Osteocyte (in vitro differentiated cells): ENCODE measurements at places on chromosomes 2 and 18. TPM values are rescaled to one million over a fixed set of nuclear protein-coding genes. Genes with fewer than 3 reads are reported as not detected.

DNA sequence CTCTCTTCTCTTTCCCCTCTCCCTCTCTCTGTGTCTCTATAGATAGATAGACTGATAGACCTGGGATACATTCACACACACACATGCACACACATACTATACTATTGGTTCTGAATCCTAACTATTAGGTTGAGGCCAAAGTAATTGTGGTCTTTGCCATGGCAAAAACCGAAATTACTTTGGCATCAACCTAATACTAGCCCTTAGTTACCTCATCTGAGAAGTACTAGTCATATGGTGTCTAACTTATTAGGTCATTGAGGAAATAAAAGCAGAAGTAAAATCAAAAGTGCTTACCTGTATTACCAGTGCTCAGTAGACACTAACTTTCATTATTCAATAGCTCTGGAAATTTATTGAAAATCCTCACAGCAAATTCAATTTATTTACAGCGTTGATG is 451.5 kb downstream of the EPHA4 start:
- DNase-seq: no peak

The CNDP1 gene
- total RNA-seq: not detected in 2 replicates

DNA sequence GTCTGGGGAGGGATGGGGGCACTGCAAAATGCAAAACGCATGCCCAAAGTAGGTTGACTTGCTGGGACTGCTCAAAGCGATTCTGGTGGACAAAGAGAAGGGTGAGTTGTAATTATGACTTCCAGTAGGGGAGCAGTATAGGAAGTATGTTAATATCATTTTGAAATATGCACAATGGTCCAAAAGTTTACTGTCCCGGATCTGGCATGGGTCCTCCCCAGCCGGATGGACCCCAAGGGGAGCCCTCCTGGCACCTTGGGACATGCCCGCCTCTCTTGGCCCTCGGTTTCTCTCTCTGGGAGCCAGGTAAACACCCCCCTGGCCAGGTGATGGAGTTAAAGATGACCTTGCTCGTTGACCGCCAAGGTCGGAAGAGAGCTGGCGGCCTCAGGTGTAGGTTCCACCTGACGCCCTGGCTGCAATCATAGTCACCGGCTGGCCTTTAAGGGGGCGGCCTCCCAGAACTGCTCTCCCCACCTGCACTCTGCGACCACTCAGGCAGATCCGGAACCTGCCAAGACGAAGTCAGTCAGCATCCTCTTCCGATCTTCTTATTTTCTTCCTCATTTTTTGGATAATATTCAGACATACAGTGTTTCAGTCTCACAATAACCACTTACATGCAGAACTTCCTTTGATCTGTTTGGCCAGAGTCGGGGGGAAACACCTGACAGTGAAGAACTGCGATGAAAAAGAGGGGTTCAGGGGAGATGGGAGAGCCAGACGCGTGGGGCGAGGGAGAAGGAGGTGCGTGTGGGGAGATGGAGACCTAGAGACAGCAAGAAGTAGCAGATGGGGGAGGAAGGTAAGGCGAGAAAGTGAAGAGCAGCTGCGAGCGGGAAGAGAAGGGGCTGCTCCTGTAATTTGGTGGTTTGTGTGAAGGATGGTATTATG is 148.3 kb downstream of the MEIS1 start:
- DNase-seq: no peak

- no peak for DNase-seq
These were observed 14.2 kb upstream of the TUBB6 start for GRCh38 chr18:12293831-12294230.

DNA sequence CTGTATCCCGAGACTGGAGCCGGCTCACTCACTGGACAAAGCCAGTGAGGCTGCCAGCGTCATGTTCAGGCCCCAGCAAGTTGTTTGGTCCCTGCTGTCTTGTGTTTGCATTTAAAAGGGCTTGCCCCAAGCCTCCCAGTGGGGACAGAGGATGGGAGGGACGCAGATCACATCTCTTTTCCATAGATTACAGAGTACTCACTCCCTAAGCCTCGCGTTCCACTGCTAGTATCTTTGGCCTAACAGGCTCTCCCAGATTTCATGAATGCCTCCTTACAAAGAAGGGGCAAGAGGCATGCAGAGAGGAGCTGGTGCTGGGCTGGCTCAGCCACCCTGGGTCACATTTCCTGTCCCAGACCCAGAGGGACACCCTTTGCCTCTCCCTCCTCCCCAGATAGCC is 59.1 kb downstream of the CMPK2 start:
- DNase-seq: no peak

The PROM2 gene
- 1.3 and 1.6 TPM in 2 replicates for total RNA-seq

The MCM6 gene
- total RNA-seq: 26.2 and 28.3 TPM in 2 replicates

The FLACC1 gene
- 1.6 and 2.1 TPM in 2 replicates for total RNA-seq

DNA sequence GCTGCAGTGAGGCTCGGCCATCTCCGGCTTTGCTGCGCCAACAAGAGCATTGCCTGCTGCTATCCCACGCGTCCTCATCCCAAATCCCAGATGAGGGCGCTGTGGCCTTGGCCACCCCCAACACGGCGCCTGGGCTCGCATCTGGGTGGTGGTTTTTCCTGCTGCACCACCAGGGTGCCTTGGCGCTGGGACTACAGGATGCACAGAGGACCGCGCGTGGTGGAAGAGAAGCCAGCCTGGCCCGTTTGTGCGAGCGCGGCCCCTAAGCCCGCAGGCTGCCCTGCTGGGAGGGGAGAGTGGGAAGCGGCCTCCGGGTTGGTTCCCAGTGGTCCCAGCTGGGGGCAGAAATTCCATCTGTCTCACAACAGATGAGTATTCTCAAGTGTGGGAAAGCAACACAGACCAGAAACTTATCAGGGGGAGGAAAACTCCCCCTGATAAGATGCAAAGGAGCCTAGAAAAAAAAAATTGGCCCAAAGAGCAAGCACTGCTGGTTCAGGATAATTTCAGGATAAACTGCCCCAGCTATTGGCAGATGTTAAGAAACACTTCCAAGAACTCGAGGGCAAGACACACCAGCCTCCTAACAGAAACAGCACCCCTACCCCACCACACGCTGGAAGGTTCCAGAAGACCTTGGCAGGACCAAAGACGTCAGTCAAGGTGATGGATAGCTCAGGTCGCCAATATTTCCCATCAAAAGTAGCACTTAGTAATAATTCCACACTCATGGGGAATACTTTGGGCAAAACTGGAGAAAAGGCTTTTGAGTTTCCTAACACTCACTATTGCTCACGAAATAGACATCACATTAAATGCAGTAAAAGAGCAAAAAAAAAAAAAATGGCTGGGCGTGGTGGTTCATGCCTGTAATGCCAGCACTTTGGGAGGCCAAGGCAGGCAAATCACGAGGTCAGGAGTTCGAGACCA is 152.1 kb downstream of the PXDN start:
- DNase-seq: peak; percentile 90

GRCh38 chr2:3442185-3442584 is 62.7 kb downstream of the TRAPPC12 start:
- DNase-seq: no peak

- no peak for DNase-seq
These were observed 40.6 kb upstream of the FN1 start for GRCh38 chr2:215476424-215476823.

GRCh38 chr2:98556344-98557033 is 51.8 kb downstream of the COA5 start:
- no peak for DNase-seq

GRCh38 chr2:215711471-215712034 is 275.7 kb upstream of the FN1 start:
- DNase-seq: no peak

DNA sequence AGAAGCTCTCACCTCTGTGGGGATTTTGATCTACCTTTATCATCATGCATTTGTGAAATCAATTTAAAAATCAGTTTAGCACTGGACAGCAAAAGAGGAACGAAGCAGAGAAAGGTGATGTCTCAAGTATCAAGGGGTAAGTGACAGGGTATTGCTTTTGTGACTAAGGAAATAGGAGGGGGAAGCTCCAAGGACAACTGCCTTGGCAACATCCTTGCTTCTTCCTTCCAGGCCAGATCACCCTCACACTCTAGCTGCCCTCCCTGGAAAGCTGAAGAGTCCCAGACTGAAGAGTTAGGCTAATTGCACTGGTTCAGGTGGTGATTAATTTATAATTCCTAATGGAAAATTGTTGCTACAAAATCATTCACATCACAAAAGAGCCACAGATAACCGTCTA is 859.1 kb upstream of the ACVR2A start:
- DNase-seq: no peak

DNA sequence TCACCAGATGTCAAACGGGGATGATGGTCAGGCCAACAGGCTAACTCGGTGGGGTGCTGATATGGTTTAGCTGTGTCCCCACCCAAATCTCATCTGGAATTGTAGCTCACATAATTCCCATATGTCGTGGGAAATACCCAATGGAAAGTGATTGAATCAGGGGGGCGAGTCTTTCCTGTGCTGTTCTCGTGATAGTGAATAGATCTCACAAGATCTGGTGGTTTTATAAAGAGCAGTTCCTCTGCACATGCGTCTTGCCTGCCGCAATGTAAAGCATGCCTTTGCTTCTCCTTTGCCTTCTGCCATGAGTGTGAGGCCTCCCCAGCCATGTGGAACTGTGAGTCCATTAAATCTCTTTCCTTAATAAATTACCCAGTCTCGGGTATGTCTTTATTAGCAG is 74.4 kb upstream of the YWHAQ start:
- DNase-seq: no peak

The CEP68 gene
- 20.7 and 22.4 TPM in 2 replicates for total RNA-seq

DNA sequence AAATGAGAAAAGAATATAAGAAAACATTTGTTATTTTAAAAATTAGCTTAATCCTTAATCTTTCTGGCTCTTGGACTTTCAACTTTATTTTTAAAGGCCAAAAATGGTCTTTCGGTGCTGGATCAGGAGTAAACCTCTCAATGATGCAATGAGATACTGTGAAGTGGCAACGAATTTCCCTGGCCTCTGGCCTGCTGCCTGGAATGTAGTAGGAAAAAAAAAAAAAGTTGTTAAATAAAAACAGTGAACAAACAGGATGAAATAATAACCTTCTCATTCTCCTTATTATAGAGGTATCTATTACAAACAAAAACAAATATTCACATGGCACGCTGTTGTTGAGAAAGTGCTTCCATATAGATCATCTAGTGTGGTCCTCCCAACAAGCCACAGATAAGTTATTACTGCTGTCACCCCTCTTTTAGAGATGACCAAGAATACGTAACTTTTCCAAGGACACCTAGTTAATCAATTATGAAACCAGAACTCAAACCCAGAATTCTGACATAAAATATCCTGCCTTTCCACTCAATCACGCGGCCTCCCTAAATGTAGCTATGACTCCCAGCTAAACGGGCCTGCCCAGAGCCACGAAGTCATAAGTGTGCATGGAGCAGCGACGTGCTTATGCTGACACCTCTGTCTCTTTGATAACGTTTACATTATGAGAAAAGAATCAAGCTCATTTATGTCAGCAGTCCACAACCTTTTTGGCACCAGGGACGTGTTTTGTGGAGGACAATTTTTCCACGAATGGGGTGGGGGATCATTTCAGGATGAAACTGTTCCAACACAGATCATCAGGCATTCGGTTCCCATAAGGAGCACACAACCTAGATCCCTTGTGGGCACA is 170.9 kb downstream of the BCL2 start:
- DNase-seq: no peak

The TDRD15 gene
- not detected in 2 replicates for total RNA-seq

The SLC16A14 gene
- 18.9 and 21.6 TPM in 2 replicates for total RNA-seq

DNA sequence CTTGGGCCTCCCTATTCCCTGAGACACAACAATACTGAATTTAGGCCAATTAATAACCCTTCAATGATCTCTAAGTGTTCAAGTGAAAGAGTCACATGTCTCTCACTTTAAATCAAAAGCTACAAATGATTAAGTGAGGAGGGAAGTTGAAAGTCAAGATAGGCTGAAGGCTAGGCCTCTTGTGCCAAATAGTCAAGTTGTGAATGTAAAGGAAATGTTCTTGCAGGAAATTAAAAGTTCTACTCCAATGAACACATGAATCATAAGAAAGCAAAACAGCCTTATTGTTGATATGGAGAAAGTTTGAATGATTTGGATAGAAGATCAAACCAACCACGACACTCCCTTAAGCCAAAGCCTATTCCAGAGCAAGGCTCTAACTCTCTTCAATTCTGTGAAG is 286.9 kb downstream of the MEIS1 start:
- DNase-seq: no peak

The CD207 gene
- total RNA-seq: not detected in 2 replicates

The RAMP1 gene
- 87.9 and 93.4 TPM in 2 replicates for total RNA-seq

The REG3A gene
- total RNA-seq: not detected in 2 replicates
